ENCODE measurements at places on chromosomes 3 and 15. TPM values are rescaled to one million over a fixed set of nuclear protein-coding genes. Genes with fewer than 3 reads are reported as not detected.

- DNase-seq, result no peak
- no peaks in the 10 kb centered on the region for H3K4me1 ChIP-seq
- no peak overlapping the region for H3K27ac ChIP-seq
- no peaks in the 10 kb centered on the region for H3K36me3 ChIP-seq
- H3K4me3 ChIP-seq, result no peak overlapping the region
- peaks cover 15% of the 10 kb centered on the region for H3K27me3 ChIP-seq
Observed at GRCh38 chr3:62870321-62870720, 4.9 kb downstream of the CADPS start.

DNA sequence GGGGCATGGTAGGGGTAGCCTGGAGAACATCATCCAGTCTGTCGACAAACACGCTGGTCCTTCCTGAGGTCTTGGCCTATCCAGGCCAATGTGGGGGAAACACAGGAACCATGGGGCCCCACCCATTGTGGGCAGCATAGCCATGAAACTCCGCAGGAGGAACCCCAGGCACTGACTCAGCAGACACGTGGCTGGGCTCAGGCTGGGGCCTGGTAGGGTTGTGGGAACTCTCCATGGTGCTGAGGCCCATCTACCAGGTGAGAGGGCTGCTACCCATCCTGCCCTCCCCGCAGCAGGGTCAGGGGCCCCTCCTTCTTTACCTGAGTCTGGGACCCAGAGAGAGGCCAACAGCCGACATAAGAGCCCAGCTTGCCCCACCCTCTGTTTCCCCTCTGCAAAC is 22.6 kb upstream of the CACNA2D2 start:
- no peak overlapping the region for H3K4me3 ChIP-seq
- peak; percentile 81 for DNase-seq
- no peaks in the 10 kb centered on the region for H3K36me3 ChIP-seq

DNA sequence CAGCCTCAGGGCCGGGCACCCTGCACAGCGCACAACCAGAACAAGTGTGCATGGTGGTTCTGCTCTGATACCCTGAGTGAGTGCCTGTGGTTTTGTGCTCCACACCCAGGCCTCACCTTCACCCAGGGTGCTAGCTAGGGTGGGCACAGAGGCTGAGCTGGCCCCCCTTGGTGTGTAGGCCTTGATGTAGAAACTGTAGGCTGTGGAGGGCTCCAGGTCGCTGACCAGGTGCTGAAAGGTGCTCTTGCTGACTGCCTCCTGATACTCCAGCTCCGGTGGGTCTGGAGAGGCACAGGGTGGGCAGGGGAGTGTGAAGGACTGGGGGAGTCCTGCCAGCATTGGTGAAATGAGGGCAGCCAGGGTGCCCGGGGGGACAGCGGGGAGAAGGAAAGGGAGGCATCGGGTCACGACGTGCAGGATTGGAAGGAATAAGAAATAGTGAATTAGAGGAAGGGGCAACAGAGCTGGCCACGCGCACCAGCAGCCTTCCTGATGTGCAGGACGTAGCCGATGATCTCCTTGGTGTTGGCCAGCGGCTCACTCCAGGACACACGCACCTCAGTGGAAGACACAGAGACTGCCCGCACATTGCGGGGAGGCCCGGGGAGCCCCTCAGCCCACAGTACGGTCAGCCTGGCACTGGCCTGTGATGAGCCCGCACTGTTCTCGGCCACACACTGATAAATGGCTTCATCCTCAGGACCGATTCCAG is 26.6 kb downstream of the RNU5B-1 start:
- no peak for DNase-seq
- no peaks in the 10 kb centered on the region for H3K4me1 ChIP-seq

DNA sequence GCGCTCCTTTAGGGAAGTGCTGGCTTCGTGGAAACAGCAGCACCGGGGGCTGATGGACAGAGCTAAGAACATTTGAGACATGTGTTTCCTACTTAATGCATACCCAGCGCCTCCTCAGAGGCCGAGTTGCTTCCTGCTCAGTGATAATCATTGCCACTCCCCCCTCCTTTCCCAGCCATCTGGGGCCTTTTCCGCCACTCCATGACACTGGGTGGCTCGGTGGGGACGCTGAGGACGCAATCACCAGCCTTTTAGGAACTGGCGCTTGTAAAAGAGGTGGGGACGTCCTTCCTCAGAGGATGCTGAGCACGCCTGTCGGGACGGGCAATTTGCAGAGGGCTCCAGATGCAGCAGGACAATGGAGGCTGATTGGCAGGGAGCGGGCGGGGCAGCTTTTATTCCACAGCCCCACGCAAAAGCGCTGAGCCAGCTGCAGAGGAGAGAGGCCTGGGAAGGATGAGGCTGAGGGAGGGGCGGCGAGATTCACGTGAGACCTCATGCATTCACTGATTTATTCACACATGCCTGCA is 22.2 kb upstream of the IQSEC1 start:
- peaks cover 8% of the 10 kb centered on the region for H3K27me3 ChIP-seq
- H3K36me3 ChIP-seq, result no peaks in the 10 kb centered on the region
- no peak overlapping the region for H3K4me3 ChIP-seq
- DNase-seq, result no peak

GRCh38 chr15:76447728-76448441 is 111.3 kb downstream of the ISL2 start:
- no peaks in the 10 kb centered on the region for H3K36me3 ChIP-seq
- no peak overlapping the region for H3K4me3 ChIP-seq

DNA sequence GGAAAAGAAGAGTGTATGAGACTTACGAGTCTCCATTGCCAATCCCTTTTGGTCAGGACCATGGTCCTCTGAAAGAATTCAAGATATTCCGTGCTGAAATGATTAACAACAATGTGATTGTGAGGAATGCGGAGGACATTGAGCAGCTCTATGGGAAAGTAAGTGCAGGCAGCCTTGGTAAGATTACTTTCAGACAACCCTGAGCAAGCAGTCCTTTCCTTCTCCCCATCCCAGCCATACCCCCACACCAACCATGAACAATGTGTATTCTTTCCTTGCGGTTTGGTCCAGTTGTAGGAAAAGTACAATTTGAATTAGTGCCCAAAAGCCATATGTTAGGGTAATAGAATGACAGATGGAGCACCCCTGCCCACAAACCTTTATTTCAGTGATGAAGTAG is 5.6 kb downstream of the TSEN2 start:
- DNase-seq, result no peak
- no peak overlapping the region for H3K4me3 ChIP-seq
- H3K4me1 ChIP-seq, result peaks cover 17% of the 10 kb centered on the region
- H3K36me3 ChIP-seq, result peaks cover 8% of the 10 kb centered on the region

GRCh38 chr15:76514282-76514681 is 177.7 kb downstream of the ISL2 start:
- H3K36me3 ChIP-seq, result no peaks in the 10 kb centered on the region
- H3K4me3 ChIP-seq, result no peak overlapping the region
- no peak for DNase-seq
- no peak overlapping the region for H3K27ac ChIP-seq
- H3K4me1 ChIP-seq, result no peaks in the 10 kb centered on the region

- no peak overlapping the region for H3K27ac ChIP-seq
- peaks cover 7% of the 10 kb centered on the region for H3K27me3 ChIP-seq
- no peaks in the 10 kb centered on the region for H3K36me3 ChIP-seq
- H3K4me1 ChIP-seq, result peaks cover 5% of the 10 kb centered on the region
- no peak for DNase-seq
- no peak overlapping the region for H3K4me3 ChIP-seq
Observed at GRCh38 chr3:18224426-18224825, 200.7 kb downstream of the SATB1 start.

DNA sequence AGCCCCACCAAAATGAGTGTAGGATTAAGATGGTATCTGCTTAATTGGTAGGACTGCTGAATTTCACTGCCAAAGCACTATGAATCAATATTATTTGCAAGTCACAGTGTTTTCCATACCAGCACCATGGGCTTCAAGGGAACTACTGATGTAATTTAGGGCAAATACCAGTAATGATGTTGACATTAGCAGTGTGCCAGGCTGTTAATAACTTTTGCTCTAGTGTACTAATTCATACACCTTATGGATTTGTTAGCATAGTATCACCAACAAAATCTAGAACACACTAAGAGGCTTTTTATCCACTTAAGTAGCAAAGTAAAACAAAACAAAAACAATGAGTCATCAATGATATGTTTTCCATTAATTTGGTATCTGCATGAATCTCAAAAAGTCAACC is 888.2 kb downstream of the CADM2 start:
- H3K27ac ChIP-seq, result no peak overlapping the region
- H3K36me3 ChIP-seq, result no peaks in the 10 kb centered on the region
- no peak for DNase-seq
- H3K4me1 ChIP-seq, result no peaks in the 10 kb centered on the region
- H3K27me3 ChIP-seq, result no peaks in the 10 kb centered on the region
- H3K4me3 ChIP-seq, result no peak overlapping the region

DNA sequence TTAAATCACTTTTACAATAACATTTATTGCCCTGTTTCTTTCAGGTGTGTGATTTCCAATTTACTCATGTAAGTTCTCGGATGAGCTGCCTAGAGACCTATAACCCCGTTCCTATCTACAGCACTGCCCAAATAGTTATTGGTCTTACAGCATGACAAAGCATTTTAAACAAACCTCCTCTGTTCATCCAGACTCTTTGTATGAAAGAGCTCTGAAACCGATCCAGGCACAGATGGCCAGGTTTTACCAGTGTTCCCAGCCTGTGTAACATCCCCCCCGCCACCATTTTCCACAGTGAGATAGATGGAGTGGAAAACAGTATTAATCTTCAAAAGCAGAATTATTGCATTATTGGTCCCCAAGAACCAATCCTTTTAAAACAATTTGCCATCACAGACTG is 59.0 kb upstream of the SPTSSB start:
- H3K36me3 ChIP-seq, result no peaks in the 10 kb centered on the region
- H3K4me3 ChIP-seq, result no peak overlapping the region
- H3K27ac ChIP-seq, result no peak overlapping the region
- no peak for DNase-seq

The SAMD7 gene
- not detected for total RNA-seq

Data from activated CD4-positive, alpha-beta memory T cell treated with anti-CD3 and anti-CD28 coated beads, Interleukin-2, amount 10 ng/mL, durations not matched to agents 7 days and 5 days (primary cell).